ENCODE measurements at places on chromosomes 12 and 14. TPM values are rescaled to one million over a fixed set of nuclear protein-coding genes. Genes with fewer than 3 reads are reported as not detected.

IFI27 gene
- polyA plus RNA-seq, result 5.2 TPM

GNB3 gene
- 0.33 TPM for polyA plus RNA-seq

GRCh38 chr12:53579545-53579955 is 46.6 kb downstream of the ATF7 start:
- H3K4me1 ChIP-seq, result peaks cover 27% of the 10 kb centered on the region
- H3K27me3 ChIP-seq, result no peaks in the 10 kb centered on the region
- H3K27ac ChIP-seq, result peak overlapping the region; percentile 35
- no peak overlapping the region for H3K4me3 ChIP-seq
- peaks cover 4% of the 10 kb centered on the region for H3K36me3 ChIP-seq

SLCO1C1 gene
- polyA plus RNA-seq, result not detected

DNA sequence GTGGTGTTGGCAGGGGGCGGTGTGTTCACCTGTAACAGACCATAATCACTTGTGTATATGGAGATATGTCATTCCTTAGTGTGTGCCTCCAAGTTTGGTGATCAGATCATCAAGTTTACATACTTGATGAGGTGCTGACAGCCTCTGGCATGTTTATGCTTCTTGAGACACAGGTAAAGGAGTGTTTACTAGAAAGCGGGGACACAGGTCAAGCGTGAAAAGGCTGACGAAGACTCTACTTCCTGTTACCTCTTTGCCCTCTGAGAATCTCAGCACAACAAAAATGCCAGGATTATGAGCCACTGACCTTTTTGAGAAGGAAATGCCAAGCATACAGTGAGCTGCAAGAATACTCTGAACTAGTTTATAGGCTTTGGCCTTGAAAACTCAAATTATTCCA is 29.6 kb downstream of the PRDM4 start:
- H3K27me3 ChIP-seq, result no peaks in the 10 kb centered on the region
- peaks cover 12% of the 10 kb centered on the region for H3K36me3 ChIP-seq
- peaks cover 4% of the 10 kb centered on the region for H3K4me1 ChIP-seq

DNA sequence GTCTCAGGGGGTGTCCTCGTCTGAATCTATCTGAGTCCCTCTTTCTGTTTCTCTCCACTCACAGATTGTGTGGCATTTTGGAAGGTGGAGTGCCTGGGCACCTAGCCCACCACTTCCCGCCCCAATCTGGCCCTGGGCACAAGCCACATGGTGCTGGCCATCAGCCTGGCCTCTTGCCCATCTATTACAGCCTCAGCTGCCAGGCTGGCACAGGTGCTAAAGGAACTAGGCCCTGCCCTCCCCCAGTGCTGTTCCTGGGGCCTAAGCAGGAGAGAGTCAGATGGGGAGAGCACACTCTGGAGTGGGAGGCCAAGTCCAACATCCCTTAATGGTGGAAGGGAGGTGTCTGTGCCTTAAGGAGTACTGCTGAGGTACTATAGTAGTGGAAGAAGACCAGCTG is 8.3 kb upstream of the CALCOCO1 start:
- no peak overlapping the region for H3K27ac ChIP-seq
- H3K27me3 ChIP-seq, result peaks cover 18% of the 10 kb centered on the region

DNA sequence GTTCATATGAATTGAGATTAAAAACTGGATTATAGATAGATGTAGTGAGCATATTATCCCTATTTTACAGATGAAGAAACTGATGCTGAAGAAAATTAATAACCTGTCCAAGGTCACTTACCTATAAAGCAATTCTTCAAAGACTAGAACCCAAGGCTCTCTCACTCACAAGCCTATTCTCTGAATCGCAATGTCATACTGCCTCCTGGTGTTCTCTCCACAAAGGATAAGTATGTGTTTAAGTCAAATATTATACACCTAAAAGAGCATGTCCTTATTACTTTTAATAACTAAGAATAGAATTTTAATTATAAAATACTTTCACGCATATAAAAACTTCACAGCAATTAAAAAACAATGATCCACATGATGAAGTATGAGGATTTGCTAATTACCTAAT is 721.3 kb upstream of the USP15 start:
- H3K4me1 ChIP-seq, result no peaks in the 10 kb centered on the region
- DNase-seq, result no peak
- no peaks in the 10 kb centered on the region for H3K36me3 ChIP-seq
- H3K27me3 ChIP-seq, result no peaks in the 10 kb centered on the region
- no peak overlapping the region for H3K4me3 ChIP-seq
- H3K27ac ChIP-seq, result no peak overlapping the region

DNA sequence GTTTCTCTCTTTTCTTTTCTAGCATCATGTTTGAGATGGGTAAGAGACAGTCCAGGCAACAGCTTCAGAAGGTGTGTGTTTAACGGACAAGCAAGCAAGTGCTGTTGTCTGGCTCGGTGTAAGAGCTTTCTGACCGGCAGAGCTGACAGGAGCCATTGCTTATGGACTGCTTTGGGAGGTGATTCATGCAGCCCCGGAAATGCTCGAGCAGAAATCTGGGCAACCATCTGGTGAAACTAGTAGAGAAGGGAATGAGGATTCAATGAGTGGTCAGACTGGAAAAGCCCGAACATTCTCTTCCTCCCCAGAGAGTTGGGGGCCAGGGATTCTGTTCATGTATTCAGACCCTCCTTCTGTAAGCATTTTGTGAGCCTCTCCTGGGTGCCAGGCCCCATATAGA is 24.4 kb downstream of the TUNAR start:
- peaks cover 3% of the 10 kb centered on the region for H3K27me3 ChIP-seq
- no peak overlapping the region for H3K27ac ChIP-seq
- no peak for DNase-seq

DNA sequence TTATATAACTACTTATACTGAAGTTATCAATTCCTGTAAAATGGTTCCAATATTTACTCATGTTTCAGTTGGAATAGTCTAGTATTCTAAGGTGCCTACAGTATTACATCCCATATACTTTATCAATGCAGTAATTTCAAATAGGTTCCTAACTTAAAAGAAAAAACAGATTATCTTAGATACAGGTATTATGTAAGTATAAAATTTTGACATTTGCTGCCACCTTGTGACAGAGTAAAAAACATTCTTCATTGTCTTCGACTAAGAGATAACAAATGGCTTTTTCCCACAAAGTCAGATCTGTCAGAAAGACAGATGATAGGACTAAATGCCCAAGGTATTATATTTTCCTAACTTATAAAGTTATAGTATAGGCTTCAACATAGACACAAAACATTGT is 78.7 kb downstream of the TXNDC16 start:
- no peaks in the 10 kb centered on the region for H3K4me1 ChIP-seq
- no peaks in the 10 kb centered on the region for H3K27me3 ChIP-seq
- H3K27ac ChIP-seq, result no peak overlapping the region
- H3K4me3 ChIP-seq, result no peak overlapping the region
- DNase-seq, result no peak

TRMT5 gene
- 9.8 TPM for polyA plus RNA-seq

GRCh38 chr12:87280893-87281292 is 748.3 kb downstream of the C12orf50 start:
- no peak overlapping the region for H3K27ac ChIP-seq
- peaks cover 6% of the 10 kb centered on the region for H3K4me1 ChIP-seq
- H3K4me3 ChIP-seq, result no peak overlapping the region
- no peak for DNase-seq

DNA sequence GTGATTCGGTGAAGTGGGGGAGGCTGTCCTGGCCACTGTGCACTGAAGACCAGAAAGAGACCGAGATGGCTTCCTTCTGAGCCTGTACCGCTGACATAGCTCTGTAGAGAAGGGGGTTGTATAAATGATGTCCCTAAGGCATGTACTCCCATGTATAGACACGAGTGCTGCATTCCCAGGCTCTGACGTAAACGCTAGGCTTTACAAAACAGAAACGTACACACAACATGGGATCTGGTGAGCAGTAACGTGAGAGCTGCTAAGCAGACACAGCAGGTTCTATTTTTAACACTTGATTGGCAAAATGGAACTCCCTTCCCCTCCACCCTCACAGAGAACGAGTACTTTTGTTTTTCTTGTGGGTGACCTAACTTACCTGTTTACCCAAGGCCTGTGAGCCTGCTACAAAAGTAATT is 35.9 kb downstream of the ACADS start:
- no peak overlapping the region for H3K4me3 ChIP-seq
- no peaks in the 10 kb centered on the region for H3K27me3 ChIP-seq
- no peak overlapping the region for H3K27ac ChIP-seq
- no peak for DNase-seq
- peaks cover 16% of the 10 kb centered on the region for H3K36me3 ChIP-seq

MYH7 gene
- polyA plus RNA-seq, result not detected

Data from GM12878 (cell line).